ENCODE measurements at places on chromosomes 3 and 15.

- DNase-seq = no peak
These were observed 83.8 kb downstream of the PRICKLE2 start for GRCh38 chr3:64141476-64141875.

DNA sequence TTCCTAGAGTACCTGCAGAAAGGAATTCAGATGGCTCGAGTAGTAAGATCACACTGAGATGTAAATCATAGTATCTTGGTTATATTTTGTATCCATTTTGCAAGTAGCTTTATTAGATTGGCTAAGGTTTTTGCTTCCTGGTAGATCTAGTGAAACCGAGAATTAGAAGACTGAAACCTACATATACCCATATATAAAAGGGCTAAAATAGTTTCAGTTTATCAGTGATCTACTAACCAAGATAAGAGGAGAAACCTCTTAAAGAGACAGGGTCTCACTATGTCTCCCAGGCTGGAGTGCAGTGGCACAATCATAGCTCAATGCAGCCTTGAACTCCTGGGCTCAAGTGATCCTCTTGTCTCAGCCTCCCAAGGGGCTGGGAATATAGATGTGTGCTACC lies 135.3 kb downstream of the PCCB start:
- no peak for DNase-seq

DNA sequence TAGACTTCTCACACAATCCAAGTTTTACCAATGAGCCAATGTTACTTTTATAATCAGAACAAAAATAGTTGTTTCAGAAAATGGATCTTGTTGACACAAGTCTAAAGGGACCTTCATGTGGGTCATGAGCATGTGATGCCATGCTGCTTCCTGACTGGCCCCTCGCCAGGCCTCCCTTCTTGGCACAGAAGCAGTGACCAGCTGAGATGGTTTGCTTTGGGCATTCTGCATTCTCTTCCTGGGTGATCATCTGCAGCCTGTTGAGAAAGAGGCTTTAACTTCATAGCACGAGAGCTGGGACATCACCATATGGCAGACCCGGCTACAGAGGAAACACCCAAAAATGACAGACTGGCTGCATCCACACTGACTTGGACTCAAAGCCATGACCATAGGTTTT lies 45.7 kb downstream of the TGM4 start:
- no peak for DNase-seq

DNA sequence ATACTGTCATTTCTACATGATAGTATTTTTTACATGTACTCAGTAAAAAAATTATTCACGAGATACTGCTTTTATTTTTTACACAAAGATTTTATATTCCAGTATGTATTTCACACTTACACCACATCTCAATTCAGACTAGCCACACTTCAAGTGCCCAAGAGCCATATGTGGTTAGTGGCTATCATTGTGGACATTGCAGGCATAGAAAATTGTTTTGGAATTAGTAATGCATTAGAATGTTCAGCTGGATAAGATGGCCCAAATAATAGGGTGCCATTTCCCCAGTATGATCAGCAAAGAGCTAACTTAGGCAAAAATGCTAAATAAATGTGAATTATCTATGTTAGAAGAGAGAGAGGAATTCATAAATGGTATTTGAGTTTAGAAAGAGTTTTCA lies 203.8 kb upstream of the MCTP2 start:
- no peak for DNase-seq

- DNase-seq = no peak
These were observed 96.8 kb downstream of the SLMAP start for GRCh38 chr3:57852896-57853295.

DNA sequence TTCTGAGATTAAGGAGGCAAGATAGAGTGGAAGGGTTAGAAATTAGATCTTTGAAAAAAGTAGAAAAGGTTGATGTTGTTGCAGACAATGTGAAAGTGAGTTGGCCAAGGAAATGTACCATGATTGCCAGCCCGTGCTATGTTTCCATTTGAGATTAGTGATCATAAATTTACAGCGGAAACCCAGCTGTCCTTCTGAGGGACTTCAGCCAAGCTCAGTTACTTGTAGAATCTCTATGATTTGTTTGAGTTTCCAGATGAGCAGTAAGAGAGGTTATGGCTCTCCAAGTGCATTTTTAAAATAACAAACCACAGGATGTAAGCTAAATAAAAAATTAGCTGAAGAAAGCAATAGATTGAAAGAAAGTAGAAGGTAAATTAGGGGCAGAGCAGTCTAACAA lies 54.2 kb upstream of the RBMS3 start:
- no peak for DNase-seq

DNA sequence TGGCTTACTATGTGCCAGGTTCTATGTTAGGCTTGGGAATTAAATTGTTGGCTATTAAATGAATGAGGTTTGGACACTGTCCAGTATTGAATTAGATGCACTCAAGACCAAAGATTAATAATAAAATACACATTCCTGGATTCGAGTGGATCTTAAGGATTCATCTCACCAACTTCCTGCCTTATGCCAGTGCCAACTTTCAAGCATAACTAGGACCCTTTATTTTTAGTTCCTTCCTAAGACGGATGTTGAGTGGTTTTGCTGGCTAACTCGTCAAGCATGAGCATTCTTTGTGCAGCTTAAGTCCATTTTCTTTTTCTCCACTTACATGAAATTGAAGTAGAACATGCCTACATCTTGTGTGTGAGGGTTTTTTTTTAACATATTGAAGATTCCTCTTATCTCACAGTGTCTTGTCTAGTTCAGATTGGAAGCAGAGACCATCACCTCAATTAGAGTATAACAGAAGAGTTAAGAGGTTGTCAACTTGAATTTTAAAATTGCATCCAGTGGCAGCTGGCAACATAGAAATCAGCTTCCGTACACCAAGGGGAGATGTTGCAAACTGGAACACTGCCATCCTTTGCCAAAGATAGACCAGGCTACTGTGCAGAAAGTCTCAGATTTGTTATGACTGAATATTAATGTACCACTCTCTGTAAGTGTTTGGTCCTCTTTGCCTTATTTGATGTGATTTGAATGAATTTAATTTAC lies 106.3 kb upstream of the BFSP2 start:
- DNase-seq = no peak

DNA sequence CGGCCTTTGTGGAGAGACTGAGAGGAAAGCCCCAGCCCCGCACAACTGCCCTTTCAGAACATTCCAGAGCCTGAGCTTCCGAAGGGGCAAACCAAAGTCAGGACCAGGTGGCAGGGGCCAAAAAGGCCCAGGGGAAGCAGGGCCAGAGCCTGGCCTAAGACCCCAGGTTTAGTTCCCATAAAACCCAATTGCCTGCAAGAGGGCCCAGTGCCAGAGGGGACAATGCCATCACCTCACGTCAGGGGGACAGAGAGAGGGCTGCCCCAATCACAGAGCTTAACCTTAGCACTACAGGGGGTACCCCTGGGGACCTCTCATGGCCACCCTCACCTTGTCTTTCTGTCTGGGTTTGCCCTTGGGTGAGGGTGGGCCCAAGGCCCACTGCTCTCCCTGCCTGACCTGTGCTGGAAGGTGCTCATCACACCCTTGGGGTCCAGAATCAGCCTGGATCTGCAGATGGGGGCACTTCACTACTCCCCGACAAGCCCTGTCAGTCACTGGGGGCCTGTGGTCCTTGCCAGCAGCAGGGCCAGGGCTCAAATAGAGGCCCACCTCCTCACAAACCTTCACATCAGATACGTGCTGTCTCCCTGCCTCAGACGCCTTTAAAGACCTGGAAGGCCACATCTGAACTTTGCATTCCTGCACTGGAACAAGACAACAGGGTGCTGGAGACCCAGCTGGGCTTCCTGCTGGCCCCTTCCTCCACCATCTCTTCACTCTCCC lies 3.8 kb downstream of the CALML4 start:
- DNase-seq = no peak

DNA sequence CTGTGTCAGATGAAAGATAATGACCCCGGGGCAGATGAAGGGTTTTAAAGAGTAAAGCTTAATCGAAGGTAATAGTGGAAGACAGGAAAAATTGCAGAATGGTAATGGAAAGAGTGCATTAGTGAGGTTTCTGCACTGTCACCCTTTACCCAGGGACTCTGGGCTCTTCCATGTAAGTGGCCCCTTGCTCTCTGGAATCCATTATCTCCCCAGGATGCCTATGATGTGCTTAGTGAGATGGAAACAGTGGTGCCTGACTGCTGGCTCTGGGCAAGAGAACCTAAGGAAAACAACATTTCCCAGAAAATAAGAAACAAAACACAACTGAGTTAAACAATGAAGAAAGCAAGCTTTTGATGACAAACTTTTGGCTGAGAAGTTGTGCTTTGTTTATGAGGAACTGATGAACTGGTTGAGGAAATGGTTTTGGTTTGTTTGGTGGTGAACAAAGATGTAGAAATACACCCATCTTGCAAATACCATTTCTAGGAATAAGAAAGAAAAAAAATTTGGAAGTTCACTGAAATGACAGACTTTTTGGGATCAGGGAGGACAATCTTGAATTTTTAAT lies 119.9 kb upstream of the RASGRP1 start:
- no peak for DNase-seq

- DNase-seq = no peak
These were observed 18.4 kb downstream of the SENP5 start for GRCh38 chr3:196886144-196886543.

GRCh38 chr15:85831415-85832113 lies 36.8 kb upstream of the KLHL25 start:
- DNase-seq = peak; percentile 62

- no peak for DNase-seq
These were observed 100.3 kb upstream of the CADPS start for GRCh38 chr3:62975566-62975965.

- no peak for DNase-seq
These were observed 417.7 kb upstream of the TBL1XR1 start for GRCh38 chr3:177615015-177615414.
